ENCODE measurements at places on chromosomes 3 and 15. TPM values are rescaled to one million over a fixed set of nuclear protein-coding genes. Genes with fewer than 3 reads are reported as not detected.

Gene CGNL1
- total RNA-seq: not detected

Gene REC114
- total RNA-seq: not detected

Gene ATP10A
- total RNA-seq: 51.1 TPM

Gene CHRM5
- not detected for total RNA-seq

Gene PFKFB4
- 2.6 TPM for total RNA-seq

Gene LSG1
- 48.4 TPM for total RNA-seq

Gene ECE2
- not detected for total RNA-seq

Gene CORO2B
- total RNA-seq: not detected

Gene PRICKLE2
- total RNA-seq: not detected

Gene MOBP
- total RNA-seq: not detected

Gene CILP
- 0.44 TPM for total RNA-seq

Gene EBLN2
- total RNA-seq: 10.2 TPM

Gene ALG1L2
- 1.5 TPM for total RNA-seq
